ENCODE measurements at places on chromosomes 5 and 9.
A peak's percentile ranks its signal among the peaks of the same experiment; 100 is the strongest.

DNA sequence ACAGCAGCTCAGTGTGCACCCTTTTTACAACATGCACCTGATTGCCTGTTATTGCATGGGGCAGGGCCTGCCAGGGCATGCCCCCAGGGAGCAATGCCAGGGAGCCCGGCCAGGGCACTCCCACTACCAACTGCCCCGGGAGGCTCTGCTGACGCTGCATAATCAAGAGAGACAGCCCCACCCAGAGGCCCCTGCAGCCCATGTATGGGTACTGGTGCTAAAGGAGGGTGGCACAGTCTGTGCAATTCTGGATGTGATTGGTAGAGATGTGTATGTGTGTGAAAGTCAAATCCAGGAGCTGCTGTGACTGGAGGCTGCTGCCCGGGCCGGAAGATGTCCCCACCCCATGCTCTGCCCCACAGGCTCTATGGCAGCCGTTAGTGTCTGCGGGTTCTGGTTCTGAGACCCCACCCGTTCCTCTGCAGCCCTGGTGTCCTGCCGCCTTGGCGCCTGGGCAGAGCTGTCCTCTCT lies 3.9 kb upstream of the NEURL1B start:
- DNase-seq, result no peak

- DNase-seq, result no peak
Measured at GRCh38 chr5:120882038-120882775, 418.1 kb downstream of the PRR16 start.

- DNase-seq, result peak; percentile 38
Measured at GRCh38 chr5:73266925-73267765, 94.2 kb downstream of the TMEM174 start.

GRCh38 chr9:20693068-20693467 lies 9.0 kb downstream of the FOCAD start:
- DNase-seq, result peak; percentile 15

DNA sequence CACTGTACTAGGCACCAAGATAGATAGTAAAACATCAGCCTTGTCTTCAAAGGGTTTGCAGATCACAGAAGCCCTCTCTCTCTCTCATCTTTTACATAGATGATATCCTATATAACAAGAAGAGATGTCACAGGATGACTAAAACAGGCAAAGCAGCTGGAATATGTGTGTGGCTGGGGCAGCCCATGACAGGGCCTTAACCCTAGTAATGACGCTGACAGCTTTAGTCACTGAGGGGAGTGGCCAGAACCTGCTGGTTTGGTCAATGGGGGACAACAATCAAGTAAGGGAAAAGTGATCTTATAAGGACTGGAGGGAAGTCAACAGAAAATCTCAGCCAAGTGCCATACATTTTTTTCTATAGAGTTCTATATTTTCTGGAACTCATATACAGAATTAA lies 41.9 kb upstream of the RIC1 start:
- peak; percentile 86 for DNase-seq

- no peak for DNase-seq
Measured at GRCh38 chr9:21607576-21607975, 125.5 kb upstream of the IFNE start.

- no peak for DNase-seq
Measured at GRCh38 chr5:58999804-59000203, 416.9 kb downstream of the RAB3C start.

DNA sequence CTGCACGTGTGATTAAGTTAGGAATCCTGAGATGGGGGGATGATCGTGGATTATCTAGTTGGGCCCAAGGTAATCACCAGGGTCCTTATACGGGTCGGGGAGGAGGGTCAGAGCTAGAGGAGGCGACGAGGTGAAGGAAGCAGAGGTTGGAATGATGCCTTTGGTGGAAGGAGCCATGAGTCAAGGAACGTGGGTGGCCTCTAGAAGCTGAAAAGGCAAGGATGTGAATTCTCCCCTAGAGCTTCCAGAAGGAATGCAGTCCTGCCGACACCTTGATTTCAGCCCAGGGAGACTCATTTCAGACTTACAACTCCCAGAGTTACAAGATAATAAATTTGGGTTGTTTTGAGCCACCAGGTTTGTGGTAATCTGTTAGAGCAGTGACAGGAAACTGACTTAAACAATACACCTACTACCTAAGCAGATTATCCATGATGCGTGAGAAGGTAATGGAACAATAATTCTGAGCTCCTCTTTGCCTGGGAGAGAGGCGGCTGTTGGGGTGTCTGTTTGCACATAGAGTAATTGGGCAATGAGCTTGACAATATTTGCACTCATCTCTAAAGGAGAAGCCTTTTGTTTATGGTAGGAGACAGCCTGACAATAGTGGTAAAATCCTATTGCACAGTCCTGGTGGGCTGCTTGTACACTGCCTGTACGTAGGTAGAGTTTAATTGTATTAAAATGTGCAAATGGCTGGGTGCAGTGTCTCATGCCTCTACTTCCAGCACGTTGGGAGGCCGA lies 129.3 kb upstream of the IER5L start:
- DNase-seq, result no peak

- DNase-seq, result no peak
Measured at GRCh38 chr5:171961117-171961516, 45.3 kb downstream of the FBXW11 start.

- no peak for DNase-seq
Measured at GRCh38 chr5:124797665-124798087, 51.2 kb upstream of the ZNF608 start.

DNA sequence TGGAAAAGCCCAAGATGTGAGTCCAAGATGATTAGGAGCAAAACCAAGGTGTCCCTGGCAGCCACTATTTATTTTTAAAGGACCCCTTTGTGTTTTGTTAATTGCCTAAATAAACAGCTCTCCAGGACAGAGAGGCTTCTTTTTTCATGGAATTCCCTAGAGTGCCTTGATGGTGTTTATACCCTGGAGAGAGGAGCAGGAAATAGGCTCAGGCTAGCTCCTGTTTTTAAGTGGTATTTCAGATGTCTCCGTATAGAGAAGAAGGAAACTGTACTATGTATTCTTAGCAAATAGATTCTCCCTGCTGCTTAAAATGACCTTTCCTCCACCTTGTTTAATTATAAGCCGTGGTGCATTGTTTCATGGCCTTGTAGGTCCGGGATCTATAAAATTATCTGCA lies 292.4 kb downstream of the CD180 start:
- no peak for DNase-seq

GRCh38 chr9:8284884-8285283 lies 485.3 kb upstream of the DMAC1 start:
- no peak for DNase-seq

- peak; percentile 93 for DNase-seq
Measured at GRCh38 chr5:10452768-10453331, 11.2 kb downstream of the ROPN1L start.

DNA sequence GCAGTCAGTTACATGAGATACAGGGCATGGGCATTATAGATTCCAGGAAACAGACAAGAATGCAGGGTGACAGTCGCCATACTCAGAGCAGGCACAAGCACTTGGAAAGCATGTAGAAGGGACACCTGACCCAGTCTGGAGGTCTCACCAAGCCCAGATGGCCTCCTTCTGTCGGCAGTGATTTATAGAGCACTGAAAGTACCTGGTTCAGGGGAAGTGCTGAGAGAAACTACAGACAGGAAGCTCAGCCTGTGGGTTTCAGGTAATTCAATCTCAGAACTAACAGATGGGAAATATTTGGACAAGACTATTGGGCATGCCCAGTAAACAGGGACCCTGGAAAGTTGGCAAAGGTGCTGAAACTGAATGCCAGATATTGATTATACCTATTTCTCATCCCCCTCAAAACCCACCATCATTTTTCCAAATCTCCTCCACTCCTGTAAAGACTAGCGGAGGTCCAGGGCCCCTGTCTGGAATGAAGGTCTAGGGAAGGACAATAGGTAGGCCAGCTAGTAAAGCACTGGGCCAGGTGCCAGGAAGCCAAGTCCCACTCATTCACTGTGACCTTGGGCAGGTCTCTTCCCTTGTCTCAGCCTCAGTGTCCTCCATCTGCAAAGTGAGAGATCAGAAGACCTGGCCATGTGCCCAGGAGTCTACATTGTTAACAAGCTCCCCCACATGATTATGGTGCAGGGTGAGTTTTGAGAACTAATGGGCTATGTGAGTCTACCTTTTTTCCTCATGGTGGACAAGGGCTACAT lies 26.9 kb downstream of the KLHL3 start:
- DNase-seq, result no peak

DNA sequence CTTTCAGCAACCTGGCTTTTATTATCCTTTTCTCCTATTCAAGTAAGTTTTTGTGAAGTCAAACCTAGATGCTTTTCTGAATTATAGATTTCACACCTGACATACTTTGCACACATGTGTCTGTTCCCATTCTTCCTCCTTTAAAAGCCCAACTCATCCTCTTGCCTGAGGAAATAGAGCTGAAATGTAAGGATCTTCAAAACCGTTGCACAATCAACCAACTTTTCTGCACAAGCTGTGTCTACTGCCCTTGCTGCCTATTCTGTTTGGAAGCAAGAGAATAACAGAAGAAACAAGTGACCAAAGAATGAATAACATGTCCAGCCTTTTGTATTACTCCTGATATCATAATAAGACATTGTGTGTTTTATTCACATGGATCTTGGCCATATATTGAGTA lies 95.1 kb upstream of the ITGA1 start:
- no peak for DNase-seq

DNA sequence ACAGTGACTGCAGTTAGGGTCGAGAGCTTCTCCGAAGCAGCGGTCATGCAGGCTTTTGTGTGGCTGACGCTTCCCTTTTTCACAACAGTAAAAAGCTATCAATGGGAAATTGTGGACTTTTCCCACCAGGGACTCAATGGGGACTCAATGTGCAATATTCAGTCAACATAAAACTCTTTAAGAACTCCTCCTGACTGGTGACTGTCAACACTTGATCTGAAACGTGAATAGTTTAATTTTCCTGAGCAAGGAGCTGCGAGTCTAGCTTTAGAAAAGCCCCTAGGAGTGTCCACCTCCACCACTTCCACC lies 28.7 kb downstream of the EXOC3 start:
- no peak for DNase-seq

DNA sequence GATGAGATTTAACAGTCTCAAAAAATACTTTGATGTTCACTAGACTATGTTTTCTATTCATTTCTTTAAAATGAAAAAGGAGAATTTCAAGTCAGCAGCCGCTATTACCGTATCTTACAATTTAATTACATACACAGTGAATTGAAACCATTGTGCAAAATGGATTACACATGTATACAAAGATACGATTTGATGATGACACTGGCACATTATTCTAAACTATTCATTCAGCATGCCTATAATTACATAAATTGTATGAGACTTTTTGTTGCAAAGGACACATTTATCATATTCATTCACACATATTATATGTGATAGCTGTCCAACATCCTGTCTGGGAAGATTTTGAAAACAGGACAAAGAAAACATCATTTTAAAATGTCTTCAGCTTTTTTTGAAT lies 118.3 kb upstream of the VCAN start:
- DNase-seq, result no peak

GRCh38 chr9:1002678-1003077 lies 26.2 kb downstream of the DMRT3 start:
- DNase-seq, result no peak

- DNase-seq, result no peak
Measured at GRCh38 chr9:107210775-107211174, 72.3 kb upstream of the RAD23B start.

- DNase-seq, result no peak
Measured at GRCh38 chr5:164950927-164951326, 1445.5 kb downstream of the MAT2B start.

DNA sequence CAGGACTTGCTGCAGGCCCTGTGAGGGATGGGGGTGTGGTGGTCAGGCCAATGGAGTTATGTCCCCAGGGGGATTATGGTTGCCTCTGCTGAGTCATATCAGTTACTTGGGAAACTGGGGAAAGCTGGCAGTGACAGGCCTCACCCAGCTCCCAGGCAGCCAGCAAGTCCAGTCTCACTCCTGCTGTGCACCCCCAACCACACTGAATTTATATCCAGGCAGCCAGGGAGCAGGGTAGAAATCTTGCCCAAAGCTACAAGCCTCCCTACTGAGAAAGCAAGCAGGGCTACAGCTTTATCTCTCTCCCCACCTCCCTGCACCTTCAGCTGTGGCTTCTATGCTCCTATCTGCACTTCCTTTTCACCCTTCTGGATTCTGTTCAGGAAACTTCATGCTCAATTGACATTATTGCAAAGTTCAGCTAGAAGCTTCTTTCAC lies 2076.0 kb upstream of the CDH9 start:
- no peak for DNase-seq

DNA sequence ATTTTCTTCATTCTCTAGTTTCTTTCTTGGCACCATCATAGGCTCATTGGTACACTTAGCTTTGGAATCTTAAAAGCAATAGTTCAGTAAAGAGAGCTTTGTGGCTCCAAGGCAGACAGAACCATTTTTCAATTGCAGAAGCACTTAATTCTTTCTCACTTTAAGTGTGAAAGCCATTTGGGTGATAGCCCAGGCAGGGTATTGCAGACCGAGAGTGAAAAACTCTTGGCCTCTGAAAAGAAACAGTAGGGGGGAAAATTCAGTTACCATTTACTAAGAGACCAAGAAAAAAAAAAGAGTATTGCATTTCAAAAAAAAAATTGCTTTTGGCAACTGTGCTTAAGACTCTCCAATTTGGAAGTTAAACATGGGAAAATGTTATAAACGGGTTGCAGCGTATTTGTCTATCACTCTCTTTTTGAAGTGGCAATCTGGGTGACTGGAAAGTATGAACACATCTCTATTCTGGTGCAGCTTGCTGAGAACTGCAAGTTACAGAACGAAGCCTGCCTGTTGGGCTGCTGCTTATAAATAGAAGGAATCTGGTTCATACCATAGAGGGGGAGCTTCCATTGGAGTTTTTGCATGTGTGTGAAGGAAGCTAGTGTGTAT lies 170.5 kb downstream of the TLE4 start:
- peak; percentile 5 for DNase-seq

GRCh38 chr5:66653325-66653724 lies 57.1 kb downstream of the MAST4 start:
- peak; percentile 81 for DNase-seq

GRCh38 chr9:13411791-13412190 lies 132.3 kb upstream of the MPDZ start:
- DNase-seq, result no peak

GRCh38 chr9:79104216-79104615 lies 467.5 kb upstream of the TLE4 start:
- peak; percentile 70 for DNase-seq

DNA sequence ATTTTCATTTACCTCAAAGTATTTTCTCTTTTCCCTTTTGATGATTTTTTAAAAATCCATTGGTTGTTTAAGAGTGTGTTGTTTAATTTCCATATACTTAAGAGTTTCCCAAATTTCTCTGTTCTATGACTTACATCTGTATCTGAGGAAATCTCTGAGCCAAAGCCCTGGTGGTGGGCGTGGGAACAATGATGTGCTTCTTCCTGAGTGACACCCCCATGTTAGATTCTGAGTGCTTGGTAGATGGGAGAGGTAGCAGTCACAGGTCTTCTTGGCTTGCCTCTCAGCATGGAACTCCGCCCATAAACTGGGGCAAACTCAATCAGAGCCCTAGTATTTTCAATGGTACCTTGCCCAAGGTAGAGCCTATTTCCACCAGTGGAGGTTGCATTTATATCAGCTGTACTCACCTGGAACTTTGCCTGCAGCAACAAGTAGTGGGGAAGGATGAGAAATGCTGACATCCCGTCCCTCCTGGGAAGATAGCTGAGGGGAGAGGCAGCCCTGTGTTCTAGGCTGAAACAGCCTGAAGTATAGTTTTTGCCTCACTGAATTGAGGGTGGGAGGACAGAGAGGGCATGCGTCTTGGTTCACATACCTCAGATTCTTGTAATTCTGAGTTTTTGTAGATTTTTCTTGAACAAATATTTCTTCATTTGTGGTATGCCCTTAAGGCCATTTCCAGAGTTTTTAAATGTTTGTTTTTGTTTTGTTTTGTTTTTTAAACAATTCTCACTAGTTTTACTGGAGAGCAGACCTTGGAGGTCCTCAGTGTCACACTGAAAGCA lies 26.4 kb downstream of the C9orf43 start:
- no peak for DNase-seq

- DNase-seq, result peak; percentile 83
Measured at GRCh38 chr9:115109486-115109885, 8.5 kb downstream of the TNC start.

All from fibroblast of lung (primary cell).